Posterior cingulate gyrus (tissue), 11 donors: ENCODE measurements at places on chromosomes 1 and 21.
A peak's percentile ranks its signal among the peaks of the same experiment; 100 is the strongest.

GRCh38 chr21:41868062-41868710 lies 11.0 kb downstream of the PRDM15 start:
- no peak for DNase-seq

DNA sequence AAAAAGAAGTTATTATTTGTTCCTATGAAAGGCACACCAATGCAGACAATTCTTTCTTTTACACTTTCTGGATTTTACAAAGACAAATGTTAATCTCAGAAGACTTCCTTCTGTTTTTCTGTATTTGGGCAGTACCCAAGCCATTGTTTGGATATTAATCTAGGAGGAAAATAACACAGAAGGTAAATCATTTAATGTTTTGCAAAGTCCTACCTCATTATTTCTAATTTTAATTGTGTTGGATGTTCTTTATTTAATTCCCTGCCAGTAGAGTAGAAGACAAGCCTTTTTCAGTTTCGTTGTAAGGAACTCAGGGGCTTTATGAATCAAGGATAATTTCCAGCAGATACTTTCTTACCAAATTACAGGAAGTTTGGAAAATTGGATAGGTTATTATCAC lies 118.3 kb downstream of the VPS13D start:
- DNase-seq = no peak

DNA sequence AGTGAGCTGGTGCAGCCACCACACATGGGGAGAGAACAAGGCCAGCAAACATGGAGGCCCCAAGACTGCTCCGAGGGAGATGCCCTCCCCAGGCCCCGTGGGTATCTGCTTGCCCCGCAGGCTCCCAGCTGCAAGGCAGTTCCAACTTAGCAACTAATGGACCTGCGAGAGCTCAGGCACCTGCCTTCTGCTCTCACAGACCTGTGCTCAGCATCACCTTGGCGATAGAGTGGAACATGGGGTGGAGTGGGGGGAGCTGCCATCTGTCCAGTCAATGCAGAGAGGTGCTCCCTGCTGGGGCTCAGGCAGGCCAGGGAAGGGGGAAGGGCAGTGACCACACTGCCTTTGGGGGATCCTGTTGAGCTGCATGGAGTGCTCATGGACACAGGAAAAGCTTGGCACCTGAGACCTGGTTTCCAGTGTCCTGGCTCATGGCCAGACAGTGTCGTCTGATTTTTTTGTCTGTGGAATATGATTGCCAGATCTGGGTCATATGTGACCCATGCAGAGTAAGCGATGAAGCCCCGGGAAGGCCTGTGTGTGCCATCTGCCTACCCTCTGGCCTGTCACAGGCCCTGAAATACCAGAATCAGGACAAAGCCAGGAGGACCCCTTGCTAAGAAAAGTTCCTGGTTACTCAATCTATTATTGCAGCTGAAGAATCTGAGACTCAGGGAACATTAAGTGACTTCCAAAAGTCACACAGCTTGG lies 39.9 kb upstream of the TENT5C start:
- no peak for DNase-seq

DNA sequence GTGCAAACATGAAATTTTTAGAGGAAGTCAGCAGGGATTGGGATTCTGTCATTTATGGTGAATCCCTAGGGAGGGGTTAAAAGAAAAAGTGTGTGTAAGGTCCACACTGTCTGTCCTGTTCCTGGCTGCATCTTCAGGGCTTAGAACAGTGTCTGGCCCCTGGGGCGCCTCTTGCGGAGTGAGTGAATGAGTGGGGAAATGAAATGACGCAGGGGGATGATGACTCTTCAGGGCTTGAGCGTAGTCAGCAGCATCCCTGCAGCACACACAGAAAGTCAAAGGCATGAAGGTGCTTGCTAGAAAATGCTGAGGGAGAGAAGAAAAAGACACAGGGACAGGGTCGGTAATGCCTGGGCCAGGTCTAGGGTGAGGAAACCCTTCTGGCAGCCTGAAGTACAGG lies 57.8 kb downstream of the PGBD5 start:
- peak; percentile 31 for DNase-seq

DNA sequence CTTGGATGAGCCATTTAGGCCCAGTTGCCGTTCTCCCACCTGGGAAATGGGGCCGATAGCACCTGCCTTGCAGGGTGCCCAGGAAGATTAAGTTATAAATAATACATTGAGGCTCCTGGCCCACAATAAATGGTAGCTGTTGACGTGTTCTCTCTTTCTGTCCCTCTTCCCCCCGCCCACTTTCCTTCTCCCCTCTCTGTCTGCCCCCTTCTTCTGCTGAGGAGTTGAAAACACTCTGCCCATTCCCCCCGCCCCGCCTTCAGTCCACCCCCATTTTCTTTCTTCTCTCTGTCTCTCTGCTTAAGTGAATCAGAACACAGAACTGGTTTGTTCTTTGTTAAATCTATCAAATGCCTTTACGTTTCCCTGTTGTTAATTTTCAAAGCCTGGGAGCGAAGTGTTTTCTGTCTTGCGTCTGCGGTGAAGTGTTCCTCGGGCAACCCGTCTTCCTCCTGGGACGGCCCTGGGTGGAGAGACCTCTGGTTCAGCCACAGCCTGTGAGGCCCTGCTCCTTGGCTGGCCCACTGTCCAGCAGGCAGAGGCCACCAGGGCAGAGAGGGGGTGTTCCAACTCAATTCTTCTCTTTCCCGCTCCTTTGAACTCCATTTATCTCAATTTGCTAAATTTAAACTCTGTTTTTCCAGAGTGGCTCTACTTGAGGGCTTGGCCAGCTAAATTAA lies 29.3 kb upstream of the SELENON start:
- no peak for DNase-seq

DNA sequence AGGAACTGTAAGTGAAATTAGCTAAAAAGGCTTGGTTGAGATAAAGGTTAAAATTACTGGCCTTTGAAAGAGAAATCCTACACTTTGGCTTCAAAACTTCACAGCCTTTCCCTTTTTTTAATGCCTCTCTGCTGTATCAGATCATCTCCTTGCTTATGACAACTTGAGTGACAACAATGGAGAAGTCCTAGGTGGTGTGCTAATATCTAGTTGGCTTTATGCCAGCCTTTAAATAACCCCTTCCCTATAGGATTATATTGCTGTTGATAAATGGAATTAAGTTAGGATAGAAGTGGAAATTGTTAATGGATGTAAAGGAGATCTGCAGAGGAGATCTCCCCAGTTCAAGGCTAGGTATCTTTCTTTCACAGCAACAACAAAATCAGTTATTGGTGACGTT lies 130.2 kb upstream of the ATP1B1 start:
- no peak for DNase-seq

GRCh38 chr1:18010408-18010807 lies 97.2 kb upstream of the IGSF21 start:
- DNase-seq = no peak

DNA sequence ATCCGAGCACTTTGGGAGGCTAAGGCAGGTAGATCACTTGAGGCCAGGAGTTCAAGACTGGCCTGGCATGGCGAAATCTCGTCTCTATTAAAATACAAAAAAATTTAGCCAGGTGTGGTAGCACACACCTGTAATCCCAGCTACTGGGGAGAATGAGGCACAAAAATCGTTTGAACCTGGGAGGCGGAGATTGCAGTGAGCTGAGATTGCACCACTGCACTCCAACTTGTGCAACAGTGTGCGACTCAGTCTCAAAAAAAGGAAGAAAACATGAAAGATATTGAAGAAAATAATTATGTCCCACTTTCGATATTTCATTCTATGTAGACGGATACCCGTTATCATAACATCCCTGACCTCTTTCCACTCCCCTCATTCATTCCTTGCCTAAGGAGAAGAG lies 19.2 kb downstream of the TUT4 start:
- DNase-seq = no peak

- DNase-seq = no peak
Observed at GRCh38 chr21:42277593-42277992, 37.6 kb downstream of the TFF3 start.

GRCh38 chr1:162676750-162677149 lies 44.5 kb downstream of the DDR2 start:
- DNase-seq = no peak

DNA sequence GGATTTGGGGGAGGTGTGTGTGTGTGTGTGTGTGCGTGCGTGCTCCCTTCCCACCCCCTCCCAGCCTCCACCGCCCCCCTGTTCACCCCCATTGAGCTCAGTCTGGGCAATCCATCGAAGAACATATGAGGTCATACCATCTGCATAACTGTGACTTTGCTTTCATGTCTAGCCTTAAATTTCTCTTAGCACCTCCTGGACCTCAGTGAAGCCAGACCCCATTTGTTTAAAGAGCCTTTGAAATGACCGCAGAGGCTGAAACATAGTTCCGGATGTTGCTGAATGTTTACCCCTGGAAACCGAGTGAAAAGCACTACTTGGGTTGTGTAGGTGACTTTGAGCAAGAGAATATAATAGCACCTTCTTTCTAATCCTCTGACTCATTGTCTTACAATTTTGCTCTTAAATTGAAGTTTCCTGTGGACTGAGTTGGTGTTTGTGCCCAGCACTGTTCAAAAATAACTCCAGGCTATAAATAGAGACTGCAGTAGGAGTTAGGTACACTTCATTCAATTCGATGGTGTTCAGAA lies 75.4 kb downstream of the UBE4B start:
- no peak for DNase-seq

DNA sequence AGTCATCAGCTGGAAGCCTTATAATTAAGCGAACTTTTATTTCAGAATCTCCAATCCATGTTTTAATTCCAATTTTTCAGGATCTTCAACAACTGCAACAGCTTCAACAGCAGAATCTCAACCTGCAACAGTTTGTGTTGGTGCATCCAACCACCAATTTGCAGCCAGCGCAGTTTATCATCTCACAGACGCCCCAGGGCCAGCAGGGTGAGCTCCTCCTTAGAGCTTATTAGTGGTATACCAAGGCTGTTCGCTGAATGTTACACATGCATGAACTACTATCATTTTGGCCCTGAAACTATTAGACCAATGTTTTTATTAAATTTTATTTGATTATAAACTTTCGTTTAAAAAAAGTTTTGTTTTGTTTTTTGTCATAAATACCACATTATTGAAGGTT lies 142.4 kb downstream of the CD247 start:
- DNase-seq = no peak

GRCh38 chr1:85325920-85326319 lies 49.5 kb upstream of the BCL10 start:
- DNase-seq = no peak

- no peak for DNase-seq
Observed at GRCh38 chr1:170205301-170205700, 59.5 kb downstream of the NTMT2 start.

DNA sequence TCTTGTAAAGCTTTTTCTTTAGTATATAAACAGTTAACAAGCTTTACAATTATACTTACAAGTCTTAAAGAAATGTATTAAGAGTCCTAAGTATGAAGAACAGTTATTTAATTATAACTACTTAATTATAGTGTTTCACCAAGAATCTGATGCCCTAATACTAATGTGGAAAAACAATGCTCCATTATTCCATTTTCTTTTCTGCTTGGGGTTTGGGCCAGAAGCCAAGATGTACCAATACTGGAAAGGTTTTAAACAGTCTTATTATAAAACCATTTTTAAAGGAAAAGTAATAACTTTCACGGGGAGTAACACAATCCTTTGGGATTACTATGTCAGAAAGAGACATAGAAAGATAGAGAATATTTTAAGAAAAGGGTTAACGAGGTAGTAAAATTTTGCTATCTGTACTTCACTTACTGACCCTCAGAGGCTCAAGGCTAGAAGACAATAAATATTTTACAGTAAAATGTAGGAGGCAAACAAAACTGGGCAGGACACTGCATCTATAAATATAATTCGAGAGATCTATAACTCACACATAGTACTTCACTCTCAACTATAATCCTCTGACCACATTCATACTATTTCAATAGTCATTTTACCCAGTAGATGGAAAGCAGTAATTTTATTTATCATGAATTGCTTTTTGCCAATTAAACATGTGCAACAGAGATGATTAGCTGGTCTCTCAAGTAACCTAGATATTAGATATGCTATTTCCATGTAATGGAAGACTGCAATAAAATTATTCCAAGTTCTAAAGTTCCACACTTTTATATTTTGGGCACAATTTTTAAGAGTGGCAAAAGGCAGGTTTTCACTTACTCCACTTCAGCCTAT lies 63.9 kb downstream of the LTN1 start:
- no peak for DNase-seq

- DNase-seq = no peak
Observed at GRCh38 chr1:241332987-241333386, 24.0 kb downstream of the RGS7 start.

DNA sequence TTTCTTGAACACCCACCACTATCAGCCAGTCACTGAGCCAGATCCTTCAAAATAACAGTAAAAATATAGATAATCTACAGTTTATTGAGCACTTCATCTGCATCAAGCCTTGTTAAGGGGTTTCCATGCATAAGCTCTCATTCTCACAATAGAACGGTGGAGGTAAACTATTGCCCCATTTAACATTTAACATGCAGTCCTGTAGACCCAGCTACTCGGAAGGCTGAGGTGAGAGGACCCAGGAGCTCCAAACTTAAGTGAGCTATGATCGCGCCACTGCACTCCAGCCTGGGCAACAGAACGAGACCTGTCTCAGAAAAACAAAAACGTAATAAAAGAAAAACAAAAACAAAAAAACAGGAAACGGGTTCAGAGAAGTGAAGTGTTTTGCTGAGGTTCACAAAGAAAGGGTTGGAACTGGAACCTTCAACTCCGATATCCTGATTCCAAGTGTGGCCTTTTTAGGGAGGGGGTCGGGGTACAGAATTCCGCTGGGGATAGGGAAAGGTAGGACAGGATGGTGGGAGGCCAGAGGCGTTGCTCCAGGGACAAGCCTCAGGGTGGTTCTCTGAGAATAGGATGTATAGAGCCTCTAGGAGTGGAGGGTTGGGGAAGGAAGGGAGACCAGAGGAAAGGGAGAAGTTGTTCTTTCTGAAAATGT lies 11.6 kb upstream of the SESN2 start:
- no peak for DNase-seq

DNA sequence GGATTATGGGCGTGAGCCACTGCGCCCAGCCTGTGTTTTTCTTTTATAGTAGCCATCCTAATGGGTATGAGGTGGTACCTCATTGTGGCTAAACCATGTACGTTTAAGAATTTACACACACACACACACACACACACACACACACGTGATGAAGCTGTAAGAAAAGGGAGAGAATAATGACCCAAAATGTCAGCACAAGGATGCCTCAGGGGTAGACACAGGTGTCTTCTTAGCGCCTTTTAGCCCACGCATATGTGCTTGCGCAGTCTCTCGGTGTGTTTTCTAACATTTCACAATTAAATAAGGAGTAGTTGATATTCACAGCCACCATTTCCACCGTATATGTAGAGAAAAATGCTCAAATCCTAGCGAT lies 782 bp upstream of the PFKL start:
- DNase-seq = no peak

DNA sequence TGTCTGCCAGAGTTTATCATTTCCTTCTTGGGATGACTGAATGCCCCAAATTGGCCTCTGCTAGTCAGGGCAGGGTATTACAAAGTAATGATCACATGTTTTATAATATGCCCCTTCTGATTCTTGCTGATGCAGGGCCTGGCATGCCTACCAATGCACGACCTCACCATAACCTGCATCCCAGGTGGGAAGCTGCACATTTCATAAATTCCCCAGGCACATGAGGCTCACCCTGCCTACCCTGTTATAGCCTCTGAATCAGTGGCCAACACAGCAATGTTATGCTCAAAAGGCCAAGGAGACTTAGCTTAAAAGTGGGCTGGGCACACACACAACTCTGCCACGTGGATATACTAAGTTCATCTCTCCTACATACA lies 28.0 kb upstream of the XPR1 start:
- no peak for DNase-seq
